HS-5 (cell line): ENCODE measurements at places on chromosomes 4 and X.

DNA sequence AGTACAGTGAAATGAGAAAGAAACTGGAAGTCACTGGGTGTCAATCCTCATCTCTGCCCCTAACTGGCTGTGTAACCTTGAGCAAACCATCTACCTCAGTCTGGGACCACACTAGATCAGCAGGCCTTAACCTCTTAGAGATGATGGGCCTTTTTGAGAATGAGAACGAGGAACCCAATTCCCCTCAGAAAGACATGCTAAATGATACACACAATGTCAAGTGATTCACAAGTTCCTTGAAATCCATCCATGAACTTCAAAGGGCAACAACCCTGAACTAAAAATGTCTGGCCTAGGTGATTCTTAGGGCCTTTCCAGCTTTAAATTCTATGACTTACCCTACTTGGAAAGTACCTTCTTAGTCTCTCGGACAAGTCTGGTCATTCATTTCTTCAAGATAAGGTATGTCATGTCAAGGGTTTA, 47.4 kb downstream of the ACSL4 start:
- no peak for DNase-seq

DNA sequence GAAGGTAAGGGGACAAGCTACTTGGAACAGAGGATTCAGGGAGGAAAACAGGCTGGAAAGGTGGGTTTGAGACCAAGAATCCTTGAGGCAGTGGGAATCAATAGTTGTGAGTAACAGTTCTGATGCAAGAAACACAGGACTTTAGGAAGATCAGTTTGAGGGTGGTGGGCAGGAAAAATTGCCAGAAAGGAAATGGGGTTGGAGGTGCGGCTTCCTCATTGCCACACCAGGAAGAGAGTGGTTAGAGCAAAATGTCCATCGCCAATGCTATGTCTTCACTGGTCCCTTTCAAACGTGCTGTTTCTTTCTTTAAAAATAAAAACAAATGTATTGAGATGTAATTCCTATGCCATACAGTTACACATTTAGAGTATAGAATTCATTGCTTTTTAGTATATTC, 57.1 kb upstream of the NOCT start:
- no peak for DNase-seq

- DNase-seq, result no peak
These were observed 694.8 kb upstream of the INTU start for GRCh38 chr4:126937846-126938422.

DNA sequence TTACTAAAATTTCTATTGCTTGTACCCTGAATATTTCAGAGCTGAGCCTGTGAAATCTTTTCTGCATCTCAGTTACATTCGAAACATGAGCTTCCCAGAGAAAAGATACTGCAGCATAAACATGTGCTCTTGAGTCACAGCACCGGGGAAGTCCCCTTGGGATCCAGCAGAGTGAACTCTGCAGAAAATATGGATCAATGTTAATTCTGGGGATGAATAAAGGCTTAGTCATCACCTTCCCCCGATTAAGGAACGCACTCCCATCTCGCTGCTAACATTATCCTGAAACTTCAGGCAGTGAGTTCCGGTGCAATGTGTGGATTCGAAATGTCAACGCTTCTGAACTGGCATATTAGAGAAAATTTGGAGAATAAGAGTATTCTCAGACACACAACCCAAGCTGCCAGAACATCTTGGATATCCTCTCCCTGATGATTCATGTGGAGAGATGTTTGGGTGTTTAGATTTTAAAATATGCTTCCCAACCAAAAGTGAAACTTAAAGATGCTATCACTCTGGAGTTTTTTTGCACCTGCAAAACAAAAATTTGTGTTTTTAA, 90.8 kb downstream of the IRF2 start:
- peak; percentile 91 for DNase-seq

DNA sequence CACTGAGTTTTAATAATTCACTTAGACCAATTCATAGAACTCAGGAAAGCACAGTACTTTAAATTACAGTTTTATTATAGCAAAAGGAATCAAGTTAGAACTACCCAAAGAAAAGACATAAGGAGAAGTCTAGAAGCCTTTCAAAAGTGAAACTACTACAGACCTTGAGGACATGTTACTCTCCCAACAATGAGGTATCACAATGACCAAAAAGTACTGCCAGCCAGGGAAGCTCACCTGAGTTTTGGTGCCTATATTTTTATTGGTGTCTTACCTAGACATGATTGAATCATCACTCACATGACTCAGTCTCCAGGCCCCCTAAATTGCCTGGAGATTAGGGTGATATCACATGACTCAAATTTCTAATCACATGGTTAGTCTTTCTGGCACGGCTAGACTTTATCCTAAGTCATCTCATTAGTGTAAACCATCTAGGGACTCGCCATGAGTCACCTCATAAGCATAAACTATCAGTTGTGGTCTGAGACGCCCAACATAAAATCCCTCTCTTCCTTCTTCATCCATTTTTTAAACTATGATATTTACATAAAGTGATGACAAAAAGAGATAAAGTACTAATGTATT, 372.3 kb downstream of the TMA16 start:
- peak; percentile 57 for DNase-seq

DNA sequence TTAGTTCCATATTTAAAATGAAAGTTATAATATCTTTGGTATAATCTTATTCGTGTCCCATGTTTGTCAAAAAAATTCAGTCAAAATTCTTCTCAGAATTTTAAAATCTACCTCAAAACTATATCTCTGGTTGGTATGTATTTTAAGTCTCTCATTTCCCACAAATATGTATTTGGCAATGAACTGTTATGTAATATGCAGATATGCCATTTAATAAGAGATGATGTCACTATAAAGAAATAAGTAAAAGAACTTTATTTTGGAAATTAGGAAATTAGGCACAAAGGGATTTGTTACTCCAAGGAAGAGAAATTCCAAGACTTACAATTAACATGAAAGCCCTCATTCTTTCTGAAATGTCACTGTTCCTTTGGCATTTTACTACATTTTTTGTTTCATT, 15.3 kb downstream of the SNCA start:
- DNase-seq, result no peak

DNA sequence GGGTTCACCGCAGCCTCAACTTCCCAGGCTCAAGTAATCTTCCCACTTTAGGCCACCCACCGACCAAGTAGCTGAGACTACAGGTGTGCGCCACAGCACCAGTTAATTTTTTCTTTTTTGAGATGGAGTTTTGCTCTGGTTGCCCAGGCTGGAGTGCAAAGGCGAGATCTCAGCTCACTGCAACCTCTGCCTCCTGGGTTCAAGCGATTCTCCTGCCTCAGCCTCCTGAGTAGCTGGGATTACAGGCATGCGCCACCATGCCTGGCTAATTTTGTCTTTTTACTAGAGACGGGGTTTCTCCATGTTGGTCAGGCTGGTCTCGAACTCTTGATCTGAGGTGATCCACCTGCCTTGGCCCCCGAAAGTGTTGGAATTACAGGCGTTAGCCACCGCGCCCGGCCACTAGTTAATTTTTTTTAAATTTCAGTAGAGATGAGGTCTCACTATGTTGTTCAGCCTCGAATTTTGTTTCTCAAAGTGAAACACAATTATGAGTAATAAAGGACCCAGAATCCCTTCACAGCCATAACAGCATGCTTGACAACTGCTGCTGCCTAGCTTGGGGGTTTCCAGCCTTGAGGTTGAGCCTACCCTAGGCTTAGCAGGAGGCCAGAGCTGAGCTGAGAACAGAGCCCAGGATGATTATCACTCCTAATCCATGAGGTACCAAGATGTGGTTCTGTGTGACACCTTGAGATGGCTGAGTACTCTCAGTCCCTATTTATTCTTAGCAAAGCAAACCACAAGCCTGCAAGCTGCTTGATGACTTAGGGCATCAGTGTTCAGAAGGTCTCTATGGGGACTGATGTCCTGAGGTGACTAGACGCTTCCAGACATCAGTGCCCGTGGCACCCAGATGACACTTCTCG, 41.6 kb upstream of the NKRF start:
- no peak for DNase-seq

- DNase-seq, result no peak
These were observed 415.4 kb downstream of the SPRY1 start for GRCh38 chr4:123812066-123812390.

DNA sequence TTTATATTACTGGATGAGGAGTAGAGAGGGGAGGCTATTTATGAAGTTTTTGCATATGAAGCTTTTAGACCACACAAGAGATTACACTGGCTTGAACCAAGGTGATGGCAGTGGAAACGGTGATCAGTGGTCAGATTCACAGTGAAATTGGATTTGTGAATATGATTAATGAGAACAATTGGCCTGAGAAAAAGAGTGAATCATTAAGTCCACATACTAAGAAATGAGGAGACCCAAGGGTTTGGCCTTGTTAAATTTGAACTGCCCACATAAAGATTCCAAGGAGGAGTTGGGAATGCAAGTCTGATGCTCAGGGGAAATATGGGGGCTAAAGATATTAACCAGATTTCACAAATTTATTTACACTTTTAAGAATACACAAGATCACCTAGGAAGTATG, 155.3 kb upstream of the ADGRL3 start:
- DNase-seq, result no peak

DNA sequence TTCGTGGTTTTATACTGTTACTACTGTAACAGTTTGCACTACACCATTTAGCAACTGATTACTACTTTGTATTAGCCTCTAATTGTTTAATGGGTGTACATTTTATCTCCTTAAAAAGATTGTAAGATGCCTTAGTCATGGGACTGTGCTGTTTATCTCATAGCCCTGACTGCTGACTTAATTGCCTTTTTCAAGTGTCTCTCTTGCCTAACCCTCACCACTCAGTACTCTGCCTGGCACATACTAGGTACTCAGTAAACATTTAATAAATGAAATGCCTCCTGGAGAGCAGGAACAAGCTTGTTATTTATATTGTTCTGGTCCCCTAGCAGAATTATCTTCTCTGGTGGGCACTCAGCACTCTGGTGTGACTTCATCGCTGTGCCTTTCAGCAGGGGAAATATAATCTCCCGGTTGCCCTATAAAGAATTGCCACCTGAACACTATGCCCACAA, 1.7 kb upstream of the STIM2 start:
- DNase-seq, result no peak
